Liver (tissue), 10 donors: ENCODE measurements at places on chromosomes 7 and 10. TPM values are rescaled to one million over a fixed set of nuclear protein-coding genes. Genes with fewer than 3 reads are reported as not detected.

FKBP9 gene
- total RNA-seq: 44.8 TPM

CFAP46 gene
- total RNA-seq: 0.33 TPM

MMP21 gene
- 0.37 TPM for total RNA-seq

BHLHA15 gene
- total RNA-seq: 1.8 TPM

ASIC3 gene
- total RNA-seq: 0.05 TPM

PLOD3 gene
- 32.1 TPM for total RNA-seq

PPP1R3C gene
- total RNA-seq: 25.5 TPM

OR2F1 gene
- total RNA-seq: under 0.01 TPM

NRG3 gene
- total RNA-seq: 3.7 TPM

APBB1IP gene
- total RNA-seq: 9.3 TPM

NYAP1 gene
- total RNA-seq: 0.09 TPM

MYO3A gene
- 0.33 TPM for total RNA-seq

CYP2C9 gene
- total RNA-seq: 4.3 TPM

ANKRD1 gene
- not detected for total RNA-seq

STYXL1 gene
- 16.7 TPM for total RNA-seq

GIMAP6 gene
- 15.0 TPM for total RNA-seq

HOXA5 gene
- total RNA-seq: 2.1 TPM

RGR gene
- total RNA-seq: not detected

IRF5 gene
- total RNA-seq: 6.2 TPM

EPHB6 gene
- 1.2 TPM for total RNA-seq

GHRHR gene
- not detected for total RNA-seq

SPDYE5 gene
- not detected for total RNA-seq

RNF148 gene
- total RNA-seq: 0.09 TPM

AEBP1 gene
- 13.3 TPM for total RNA-seq

CAMK1D gene
- total RNA-seq: 2.7 TPM

MRLN gene
- total RNA-seq: not detected

FGFBP3 gene
- 0.37 TPM for total RNA-seq

SUN3 gene
- not detected for total RNA-seq

CPVL gene
- total RNA-seq: 12.0 TPM

AKR1C4 gene
- 154 TPM for total RNA-seq

MET gene
- total RNA-seq: 39.9 TPM

NFE2L3 gene
- 1.9 TPM for total RNA-seq

CTAGE4 gene
- 1.7 TPM for total RNA-seq

HABP2 gene
- 147 TPM for total RNA-seq

CNNM1 gene
- 0.08 TPM for total RNA-seq

RNF32 gene
- 0.59 TPM for total RNA-seq

CYP3A4 gene
- 0.51 TPM for total RNA-seq

KNDC1 gene
- 0.61 TPM for total RNA-seq

CALHM3 gene
- total RNA-seq: not detected

GPR85 gene
- 0.59 TPM for total RNA-seq

TFPI2 gene
- total RNA-seq: 9.1 TPM

NAT16 gene
- total RNA-seq: not detected

VWC2 gene
- not detected for total RNA-seq
